ENCODE measurements at places on chromosomes 6 and 20. TPM values are rescaled to one million over a fixed set of nuclear protein-coding genes. Genes with fewer than 3 reads are reported as not detected.
A peak's percentile ranks its signal among the peaks of the same experiment; 100 is the strongest.

DNA sequence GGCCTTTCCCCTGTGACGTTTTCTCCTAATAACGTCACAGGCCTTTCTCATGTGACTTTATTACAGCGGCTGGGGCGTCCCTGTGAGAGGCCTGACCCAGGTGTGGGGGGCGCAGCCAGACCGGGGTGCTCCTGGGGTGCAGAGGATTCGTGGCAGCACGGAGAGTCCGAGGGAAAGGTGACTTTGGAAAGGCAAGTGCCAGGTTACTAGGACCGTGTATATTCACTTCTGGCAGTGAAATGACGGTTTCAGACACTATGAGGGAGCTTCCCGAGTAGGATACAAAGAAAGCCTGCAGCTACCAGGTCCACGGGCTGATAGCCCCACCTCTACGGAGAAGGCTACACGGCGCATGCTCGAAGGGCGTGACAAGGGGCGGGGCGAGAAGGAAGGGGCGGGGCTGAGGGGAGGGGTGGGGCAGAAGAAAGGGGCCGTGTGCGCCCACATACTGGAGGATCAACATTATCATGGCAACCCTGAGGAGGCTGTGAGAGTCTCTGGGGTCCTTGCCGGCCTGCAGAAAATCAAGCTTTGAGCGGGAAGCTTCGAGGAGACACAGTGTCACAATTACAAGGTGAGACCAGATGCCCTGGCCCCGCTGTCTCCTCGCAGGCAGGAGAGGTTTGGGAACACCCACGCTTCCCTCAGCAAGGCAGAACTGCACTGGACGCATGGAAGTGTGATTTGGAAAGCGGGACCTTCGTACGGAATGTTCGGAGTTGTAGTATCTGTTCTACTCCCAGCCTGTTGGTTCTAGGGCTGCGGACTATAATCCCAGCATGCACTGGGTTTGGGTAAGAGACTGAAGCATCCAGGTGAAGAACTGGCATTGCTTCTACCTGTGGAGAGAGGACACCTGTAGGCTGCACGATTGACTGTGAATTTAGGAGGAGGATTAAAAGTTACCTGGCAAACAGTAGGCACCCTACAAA lies 54.4 kb upstream of the ZNF337 start:
- no peaks in the 10 kb centered on the region for H3K36me3 ChIP-seq
- peak overlapping the region; percentile 57 for H3K4me3 ChIP-seq
- no peak overlapping the region for H3K27ac ChIP-seq
- H3K4me1 ChIP-seq = no peaks in the 10 kb centered on the region

Gene DYNLT2
- total RNA-seq = 0.71 TPM

- no peak overlapping the region for H3K4me3 ChIP-seq
- DNase-seq = no peak
- no peak overlapping the region for H3K27ac ChIP-seq
- no peaks in the 10 kb centered on the region for H3K36me3 ChIP-seq
Measured at GRCh38 chr20:9011121-9011520, 57.8 kb upstream of the PLCB4 start.

GRCh38 chr6:14500809-14501208 lies 383.2 kb downstream of the CD83 start:
- H3K4me1 ChIP-seq = no peaks in the 10 kb centered on the region
- H3K27ac ChIP-seq = no peak overlapping the region
- no peaks in the 10 kb centered on the region for H3K27me3 ChIP-seq
- no peak for DNase-seq
- H3K36me3 ChIP-seq = no peaks in the 10 kb centered on the region

GRCh38 chr6:29908710-29909109 lies 33.6 kb upstream of the HLA-A start:
- no peaks in the 10 kb centered on the region for H3K36me3 ChIP-seq
- H3K4me1 ChIP-seq = no peaks in the 10 kb centered on the region
- H3K27ac ChIP-seq = no peak overlapping the region

GRCh38 chr20:25245461-25245860 lies 2.4 kb upstream of the PYGB start:
- DNase-seq = no peak
- no peak overlapping the region for H3K4me3 ChIP-seq
- H3K4me1 ChIP-seq = peaks cover 16% of the 10 kb centered on the region
- H3K27ac ChIP-seq = no peak overlapping the region

DNA sequence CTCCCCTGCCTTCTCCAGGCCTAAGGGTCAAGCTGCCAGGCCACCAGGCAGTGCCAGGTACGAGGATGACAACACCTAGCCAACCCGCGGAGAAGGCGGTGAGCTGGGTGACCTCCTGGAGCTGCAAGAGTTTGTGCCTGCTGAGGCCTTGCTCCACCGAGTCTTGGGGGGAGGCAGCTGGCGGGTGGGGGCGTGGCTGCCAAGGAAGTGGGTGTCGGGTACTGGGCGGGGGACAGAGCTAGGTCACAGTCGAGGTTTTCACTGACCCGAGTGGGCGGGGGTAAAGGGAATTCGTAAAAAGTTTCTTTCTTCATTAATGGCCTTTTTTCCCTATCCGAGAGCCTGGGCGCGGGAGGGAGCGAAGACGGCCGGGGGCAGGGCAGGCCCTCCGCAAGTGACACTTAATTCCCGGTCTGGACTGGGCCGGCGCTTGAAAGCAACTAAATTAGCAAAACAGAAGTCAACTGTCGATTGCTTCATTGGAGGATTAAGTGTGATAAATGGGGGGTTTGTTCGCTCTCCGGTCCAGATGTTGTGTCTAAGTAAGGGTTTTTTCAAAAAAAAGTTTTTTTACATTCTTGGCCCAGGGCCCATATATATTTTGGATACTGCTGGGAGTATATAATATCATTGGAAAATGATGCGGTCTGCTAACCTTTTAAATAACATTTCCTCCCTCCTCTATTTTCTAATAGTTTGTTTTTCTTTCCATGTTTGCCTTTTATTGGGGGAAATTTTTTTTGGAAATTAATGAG lies 43.1 kb upstream of the FOXP4 start:
- no peak for DNase-seq
- peak overlapping the region; percentile 13 for H3K27ac ChIP-seq
- peaks cover 17% of the 10 kb centered on the region for H3K4me1 ChIP-seq
- no peaks in the 10 kb centered on the region for H3K36me3 ChIP-seq

- H3K4me3 ChIP-seq = no peak overlapping the region
- no peak for DNase-seq
- H3K27me3 ChIP-seq = no peaks in the 10 kb centered on the region
Measured at GRCh38 chr6:48036316-48036715, 74.7 kb downstream of the PTCHD4 start.

Gene OR2J3
- total RNA-seq = not detected

- H3K27me3 ChIP-seq = no peaks in the 10 kb centered on the region
- H3K4me3 ChIP-seq = no peak overlapping the region
- H3K4me1 ChIP-seq = peaks cover 9% of the 10 kb centered on the region
- no peak overlapping the region for H3K27ac ChIP-seq
- no peaks in the 10 kb centered on the region for H3K36me3 ChIP-seq
Measured at GRCh38 chr20:62792182-62792939, 3.9 kb upstream of the MRGBP start.

GRCh38 chr20:62632575-62633090 lies 9.7 kb upstream of the SLCO4A1 start:
- H3K4me3 ChIP-seq = no peak overlapping the region
- DNase-seq = no peak
- H3K27ac ChIP-seq = no peak overlapping the region
- H3K4me1 ChIP-seq = peaks cover 4% of the 10 kb centered on the region
- peaks cover 37% of the 10 kb centered on the region for H3K27me3 ChIP-seq

DNA sequence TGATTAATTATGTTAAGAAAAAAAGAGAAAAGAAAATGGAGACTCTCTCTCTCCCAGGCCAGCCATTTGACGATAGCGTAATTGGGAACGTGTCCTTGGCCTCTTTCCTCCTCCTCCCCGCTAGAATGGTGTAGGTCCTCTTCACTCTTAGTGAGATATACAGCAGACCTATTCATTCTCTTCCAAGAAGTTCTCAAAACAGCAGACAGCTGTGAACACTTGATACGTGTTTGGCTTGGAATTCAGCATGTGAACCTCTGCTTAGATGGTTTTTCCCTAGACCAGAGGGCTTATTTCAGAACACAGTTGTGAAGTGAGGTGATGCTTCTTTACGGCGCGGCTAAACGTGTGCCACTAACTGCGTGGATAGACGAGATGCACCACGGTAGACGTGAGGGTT lies 32.6 kb upstream of the TULP4 start:
- DNase-seq = no peak
- H3K4me1 ChIP-seq = no peaks in the 10 kb centered on the region
- no peak overlapping the region for H3K4me3 ChIP-seq
- H3K27ac ChIP-seq = no peak overlapping the region
- no peaks in the 10 kb centered on the region for H3K27me3 ChIP-seq
- no peaks in the 10 kb centered on the region for H3K36me3 ChIP-seq

GRCh38 chr6:24140591-24140990 lies 14.6 kb downstream of the NRSN1 start:
- no peak overlapping the region for H3K4me3 ChIP-seq
- H3K36me3 ChIP-seq = no peaks in the 10 kb centered on the region
- no peaks in the 10 kb centered on the region for H3K27me3 ChIP-seq
- no peak overlapping the region for H3K27ac ChIP-seq
- no peaks in the 10 kb centered on the region for H3K4me1 ChIP-seq

Gene MYCT1
- 19.4 TPM for total RNA-seq

Gene ACAT2
- 3.4 TPM for total RNA-seq

DNA sequence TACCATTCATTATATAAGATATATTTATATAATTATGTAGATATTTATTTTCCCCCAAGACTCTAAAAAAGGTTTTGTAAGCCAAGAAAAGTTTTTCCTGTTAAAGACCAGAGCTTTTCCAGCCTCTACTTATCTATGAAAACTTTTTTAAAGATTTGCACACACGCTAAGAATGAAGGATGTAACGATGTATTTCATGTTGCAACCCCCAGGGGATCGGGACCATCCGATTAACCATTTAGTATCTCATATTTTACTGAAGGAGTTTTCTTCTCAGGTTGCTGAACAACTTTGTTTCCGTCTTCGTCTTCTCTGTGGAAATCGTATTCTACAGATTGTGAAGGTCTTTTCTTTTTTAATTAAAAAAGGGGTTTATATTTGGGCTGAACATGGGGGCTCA lies 70.0 kb upstream of the SASH1 start:
- no peak for DNase-seq
- no peaks in the 10 kb centered on the region for H3K36me3 ChIP-seq
- peak overlapping the region; percentile 41 for H3K4me3 ChIP-seq
- H3K27ac ChIP-seq = peak overlapping the region; percentile 49

DNA sequence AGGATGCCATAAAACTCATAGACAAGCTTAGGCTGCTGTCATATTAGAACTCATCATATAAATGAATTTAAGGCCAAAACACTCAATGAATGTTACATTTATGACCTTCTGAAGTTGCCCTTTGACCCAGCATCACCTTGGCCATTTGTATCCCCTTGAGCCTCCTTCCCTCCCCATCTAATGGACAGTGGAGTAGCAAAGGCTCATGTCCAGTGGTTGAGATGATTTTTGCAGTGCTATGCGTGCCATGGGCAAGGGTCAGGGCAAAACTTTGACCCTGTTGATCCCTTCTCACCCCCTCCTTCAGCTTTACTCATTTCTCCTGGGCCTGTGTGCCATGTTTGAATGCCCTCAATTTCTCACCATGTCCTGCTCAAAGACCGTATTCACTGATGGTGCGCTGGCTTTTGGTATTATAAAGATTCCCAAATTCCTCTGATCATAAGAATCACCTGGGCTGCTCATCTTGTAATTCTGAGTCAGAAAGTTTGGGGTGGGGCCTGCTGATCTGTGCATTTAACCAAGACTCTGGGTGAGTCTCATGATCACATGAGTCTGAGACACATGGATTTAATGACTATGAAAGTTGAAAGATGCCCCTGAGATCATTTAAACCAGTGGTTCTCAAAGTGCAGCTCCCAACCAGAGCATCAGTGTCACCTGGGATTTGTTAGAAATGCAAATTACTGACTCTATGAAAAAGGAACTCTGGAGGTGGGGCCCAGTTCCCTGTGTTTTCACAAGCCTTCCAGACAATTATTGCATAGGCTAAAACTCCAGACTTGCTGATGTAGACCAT lies 57.5 kb upstream of the IL20RA start:
- H3K27me3 ChIP-seq = no peaks in the 10 kb centered on the region
- H3K27ac ChIP-seq = no peak overlapping the region
- H3K4me3 ChIP-seq = no peak overlapping the region
- no peaks in the 10 kb centered on the region for H3K4me1 ChIP-seq
- DNase-seq = no peak

Gene ADGB
- total RNA-seq = not detected

Gene CALHM6
- total RNA-seq = 0.45 TPM

DNA sequence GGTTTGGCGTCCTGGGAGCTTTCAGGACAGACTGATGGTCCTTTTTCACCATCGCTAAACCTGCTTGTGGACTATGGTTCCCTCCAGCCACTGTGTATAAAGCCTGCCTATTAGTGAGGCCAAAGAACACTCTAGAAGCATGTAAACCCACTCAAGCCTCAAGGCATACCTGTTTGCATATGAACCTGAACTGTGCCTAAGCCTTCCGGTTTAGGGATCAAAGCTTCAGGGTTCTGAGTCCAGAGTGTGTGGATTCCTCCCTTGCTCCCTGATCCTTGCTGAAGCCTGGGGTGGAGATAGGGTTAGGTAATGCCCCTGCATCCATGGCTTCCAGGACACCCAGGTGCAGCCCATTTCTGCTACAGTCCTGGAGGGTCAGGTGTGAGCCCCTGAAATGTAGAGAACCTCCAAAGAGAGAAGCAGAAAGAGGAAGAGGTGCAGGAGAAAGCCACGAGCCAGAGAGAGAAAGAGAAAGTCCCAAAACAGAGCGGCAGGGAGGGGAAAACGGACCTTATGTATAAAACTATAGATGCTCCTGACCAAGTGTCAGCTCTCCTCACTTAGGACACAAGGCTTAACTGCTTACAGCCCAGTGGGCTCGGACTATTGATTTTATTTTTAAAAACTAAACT lies 93.3 kb downstream of the SCML4 start:
- no peak overlapping the region for H3K4me3 ChIP-seq
- no peaks in the 10 kb centered on the region for H3K36me3 ChIP-seq
- DNase-seq = no peak
- H3K4me1 ChIP-seq = no peaks in the 10 kb centered on the region
- peaks cover 9% of the 10 kb centered on the region for H3K27me3 ChIP-seq

Measured in heart right ventricle (tissue), 16 donors.